D341Med (cell line): ENCODE measurements at places on chromosomes 5 and 9.

DNA sequence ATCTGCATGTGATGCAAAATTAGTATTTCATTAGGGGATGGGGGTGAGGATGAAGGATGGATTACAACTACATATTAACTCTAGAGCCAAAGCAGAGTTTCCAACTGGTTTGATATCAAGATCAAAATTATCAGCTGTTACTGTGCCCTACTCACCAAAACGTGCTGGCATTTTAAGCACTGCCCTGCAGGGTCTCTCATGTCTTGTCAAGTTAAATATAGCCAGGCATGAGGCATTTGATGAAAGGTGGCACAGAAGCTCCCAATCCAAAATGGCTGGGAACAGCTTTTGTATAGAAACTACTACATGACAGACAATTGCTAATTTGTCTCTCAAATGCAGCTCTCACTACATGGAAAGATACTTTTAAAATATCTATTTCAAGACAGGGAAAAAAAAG lies 27.1 kb upstream of the CAAP1 start:
- DNase-seq, result no peak

DNA sequence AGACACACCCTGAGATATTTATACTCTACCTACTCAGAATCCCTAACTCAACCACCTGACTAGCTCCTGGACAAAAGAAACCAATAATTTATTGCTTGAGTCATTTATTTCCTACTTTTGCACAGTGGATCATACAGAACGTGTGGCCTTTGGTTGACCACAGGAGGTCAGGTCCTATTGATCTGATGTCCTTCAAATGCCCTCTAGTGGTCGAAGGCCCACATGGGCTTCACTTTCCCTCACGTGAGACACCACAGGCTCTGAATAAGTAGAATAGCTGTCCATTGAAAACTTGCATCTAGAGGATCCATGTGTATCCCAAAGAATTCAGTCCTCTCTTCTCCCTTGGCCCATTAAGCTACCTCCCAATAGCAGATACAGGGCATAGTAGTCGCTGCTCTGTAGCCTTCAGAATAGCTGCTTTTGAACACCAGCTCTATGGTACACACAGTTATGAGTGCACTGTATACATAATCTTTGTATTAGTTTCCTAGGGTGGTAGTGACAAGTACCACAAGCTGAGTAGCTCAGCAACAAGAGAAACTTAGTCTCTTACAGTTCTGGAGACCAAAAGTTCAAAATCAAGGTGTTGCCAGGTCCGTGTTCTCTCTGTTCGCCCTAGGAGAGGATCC lies 177.6 kb upstream of the SMARCA2 start:
- peak; percentile 66 for DNase-seq

DNA sequence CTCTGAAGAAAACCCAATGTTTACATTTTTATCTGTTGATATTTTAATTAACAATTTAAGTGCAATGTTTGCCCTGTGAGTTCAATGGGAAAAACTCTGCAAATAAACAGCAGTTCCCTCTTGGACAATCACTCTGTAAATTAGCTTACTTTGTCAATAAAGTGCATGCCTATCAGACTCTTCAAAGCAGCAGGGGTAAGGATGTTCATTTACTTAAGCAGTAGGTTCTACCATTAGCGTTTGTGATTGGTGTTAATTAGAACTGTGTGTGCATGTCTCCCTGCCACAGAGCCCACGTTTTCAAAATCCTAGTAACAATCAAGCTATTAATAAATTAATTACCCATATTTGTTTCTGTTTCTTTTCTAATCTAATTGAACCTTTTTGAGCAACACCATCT lies 1921.6 kb upstream of the WWC1 start:
- DNase-seq, result no peak

DNA sequence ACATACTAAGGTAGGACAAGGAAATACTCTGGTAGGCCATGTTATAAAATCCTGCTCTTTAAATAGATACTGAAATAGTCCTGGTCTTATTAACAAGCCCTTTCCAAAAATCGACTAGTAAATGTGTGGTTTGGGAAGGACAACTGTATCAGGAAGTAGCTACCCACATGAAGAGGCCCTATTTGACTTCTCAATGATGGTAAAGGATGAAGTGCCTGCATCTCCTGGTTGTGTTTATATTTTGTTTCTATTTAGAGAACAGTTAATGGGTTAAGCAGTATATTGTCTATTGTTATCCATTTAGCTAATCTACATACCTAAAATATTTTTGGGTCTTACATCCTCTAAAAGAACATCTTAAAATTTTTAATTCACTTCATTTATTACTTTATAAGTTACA lies 12.5 kb downstream of the GDF9 start:
- DNase-seq, result no peak

- no peak for DNase-seq
These were observed 64.8 kb downstream of the PAX5 start for GRCh38 chr9:36969216-36969771.

DNA sequence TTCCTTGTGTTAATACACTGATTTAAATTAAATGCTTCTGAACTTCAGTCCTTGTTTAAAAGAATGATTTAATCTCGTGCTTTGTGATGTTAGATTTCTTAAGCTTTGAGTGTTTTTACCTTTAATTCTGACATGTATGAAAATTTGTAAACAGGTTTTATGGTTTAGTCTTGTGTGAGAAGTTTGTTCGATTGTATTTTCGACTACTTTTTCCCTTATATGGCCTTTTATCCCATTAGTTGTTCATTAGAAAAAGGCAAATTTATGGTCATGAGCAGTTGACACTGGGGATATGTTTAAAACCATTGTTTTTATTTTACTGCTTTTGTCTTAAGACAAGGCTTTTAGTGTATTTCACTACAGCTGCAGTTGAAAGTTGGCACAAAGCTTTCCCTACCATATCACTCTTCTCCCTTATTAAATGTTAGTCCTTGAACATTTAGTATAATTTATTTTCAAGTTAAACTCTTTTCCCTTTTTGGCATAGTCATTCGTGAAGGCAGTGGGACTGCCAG lies 3.3 kb downstream of the UBE2R2 start:
- no peak for DNase-seq

GRCh38 chr5:175385691-175386362 lies 58.2 kb downstream of the DRD1 start:
- no peak for DNase-seq

DNA sequence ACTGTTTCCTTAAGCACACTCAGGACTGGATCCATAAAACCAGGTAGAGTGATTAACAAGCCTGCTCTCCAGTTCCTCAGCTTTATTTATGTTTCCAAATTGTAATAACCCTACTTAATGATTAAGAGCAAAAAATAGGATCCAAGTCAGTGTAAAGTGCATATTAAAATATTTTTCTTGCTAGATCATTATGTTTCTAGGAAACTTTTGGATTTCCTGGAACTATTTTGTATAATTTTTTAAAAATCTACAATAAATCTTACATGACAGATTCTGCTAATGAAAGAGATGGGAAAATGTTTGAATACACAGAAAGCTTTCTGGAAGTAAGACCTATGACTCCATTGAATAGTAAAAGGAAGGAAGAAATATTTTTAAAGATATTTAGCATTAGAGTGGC lies 35.5 kb downstream of the BHMT start:
- DNase-seq, result no peak

- DNase-seq, result no peak
These were observed 57.0 kb downstream of the TTC39B start for GRCh38 chr9:15249981-15250380.

DNA sequence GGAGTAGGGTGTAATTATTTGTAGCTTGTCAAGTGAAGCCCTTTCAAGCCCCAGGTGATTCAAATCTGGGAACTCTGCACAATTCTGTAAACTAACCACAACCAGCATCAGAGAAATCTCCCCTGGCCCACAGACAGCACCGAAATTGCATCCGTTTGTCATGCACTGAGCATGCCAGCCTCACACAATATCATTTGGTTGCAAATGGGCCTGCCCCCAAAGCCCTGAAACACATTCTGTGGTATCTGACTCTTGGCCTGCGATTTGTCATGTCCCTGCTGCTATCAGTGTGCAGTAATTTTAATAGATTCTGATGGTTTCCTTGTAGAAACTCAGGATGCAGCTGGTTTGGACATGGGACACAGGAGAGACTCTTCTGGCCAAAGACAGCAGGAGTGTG lies 35.3 kb downstream of the SNX24 start:
- DNase-seq, result no peak
